ENCODE measurements at places on chromosomes 3 and 15. TPM values are rescaled to one million over a fixed set of nuclear protein-coding genes. Genes with fewer than 3 reads are reported as not detected.

The RAP2B gene
- 12.3 TPM for total RNA-seq

The LRRN1 gene
- 0.19 TPM for total RNA-seq

The PAK6 gene
- 0.76 TPM for total RNA-seq

The WWTR1 gene
- 0.63 TPM for total RNA-seq

The ITIH1 gene
- 0.15 TPM for total RNA-seq

The TMEM41A gene
- 25.6 TPM for total RNA-seq

The SERPINI2 gene
- not detected for total RNA-seq

The DPPA2 gene
- not detected for total RNA-seq

The FBXL2 gene
- total RNA-seq = not detected

The GOLGA8Q gene
- total RNA-seq = not detected

The HTR3E gene
- not detected for total RNA-seq

The ZNF620 gene
- 3.2 TPM for total RNA-seq

The RHO gene
- not detected for total RNA-seq

The TMIE gene
- 0.71 TPM for total RNA-seq

The GOLGA6A gene
- not detected for total RNA-seq

The ACKR4 gene
- total RNA-seq = not detected

The AEN gene
- 140 TPM for total RNA-seq

The FNDC3B gene
- total RNA-seq = 20.3 TPM

The TLR9 gene
- 0.18 TPM for total RNA-seq

The ARGFX gene
- total RNA-seq = not detected

The HRG gene
- total RNA-seq = not detected

The A4GNT gene
- total RNA-seq = not detected

The ASB14 gene
- total RNA-seq = not detected

The ADCY5 gene
- 0.05 TPM for total RNA-seq

The ADAMTS7 gene
- total RNA-seq = 0.13 TPM

The TMCC1 gene
- total RNA-seq = 12.7 TPM

The SLC28A1 gene
- not detected for total RNA-seq

The NANOGP8 gene
- total RNA-seq = not detected

The PLCH1 gene
- not detected for total RNA-seq
